ENCODE measurements at places on chromosomes 2 and 18.

DNA sequence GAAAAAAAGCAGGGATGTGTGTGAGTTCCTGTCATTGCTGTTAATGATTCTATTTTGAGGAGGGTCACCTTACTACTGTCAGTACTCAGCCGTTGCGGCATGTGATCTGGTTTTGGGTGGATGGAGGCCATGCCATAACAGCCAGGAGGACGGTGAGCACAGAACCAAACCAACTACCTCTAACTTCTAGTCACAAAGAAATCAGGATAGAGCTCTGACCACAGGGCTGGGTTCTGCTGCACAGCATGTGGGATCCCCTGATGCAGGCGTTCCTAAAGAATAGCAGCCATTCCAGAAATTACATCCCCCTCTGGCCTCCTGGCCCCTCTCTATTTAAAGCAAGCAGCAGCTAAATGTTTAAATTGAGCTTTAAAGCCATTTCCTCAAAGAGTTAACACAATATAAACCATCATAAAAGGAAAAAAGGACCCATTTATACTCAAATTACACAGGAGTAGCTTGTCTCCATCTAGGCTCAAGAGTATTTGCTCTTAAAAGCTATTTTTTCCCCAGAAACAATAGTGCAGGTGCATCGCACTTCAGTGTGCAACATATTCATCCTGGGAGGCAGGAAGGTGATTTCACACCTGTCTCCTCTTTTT, 786.4 kb downstream of the RNF144A start:
- DNase-seq: no peak

DNA sequence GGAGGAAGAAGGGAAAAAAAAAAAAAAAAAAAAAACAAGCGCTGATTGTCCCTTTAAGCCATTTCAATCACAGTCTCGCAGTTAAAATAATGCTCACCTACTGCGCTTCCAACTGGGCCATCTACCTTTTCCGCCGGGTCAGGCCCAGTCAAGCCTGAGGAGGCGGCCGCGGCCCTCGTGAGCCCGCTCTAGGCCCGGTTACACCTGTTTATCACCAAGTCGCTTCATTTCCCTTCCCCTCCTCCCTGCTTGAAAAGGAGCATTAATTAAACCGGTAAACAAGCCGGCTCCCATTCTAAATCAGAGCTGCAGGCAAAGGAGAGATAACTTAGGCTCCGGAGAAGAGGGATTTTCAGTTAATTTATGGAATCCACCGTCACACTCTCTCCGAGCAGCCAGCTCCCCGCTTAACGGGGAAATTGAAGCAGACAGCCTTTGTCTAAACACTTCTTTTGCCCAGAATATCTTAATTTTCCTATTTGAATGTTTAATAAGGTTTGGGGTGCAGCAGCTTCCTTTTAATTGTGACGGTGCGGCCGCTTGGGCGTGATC, 140.1 kb upstream of the SIX3 start:
- no peak for DNase-seq

DNA sequence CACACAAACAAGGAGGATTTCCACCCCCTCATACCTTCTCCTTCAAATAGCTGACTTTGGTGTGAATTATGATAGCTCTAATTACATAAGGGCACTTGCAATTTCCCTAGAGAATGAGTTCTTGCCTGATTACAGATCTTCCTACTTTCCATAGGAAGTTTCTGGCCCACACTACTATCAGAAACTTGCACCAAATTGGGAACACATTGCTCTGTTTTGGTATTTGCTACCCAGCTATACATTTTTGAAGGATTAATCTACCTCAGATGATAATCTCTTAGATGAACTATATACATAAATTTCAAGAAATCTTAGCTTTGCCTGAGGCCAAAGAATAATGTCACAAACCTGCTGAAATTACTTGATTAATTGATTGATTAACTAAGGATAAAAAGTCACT, 4.9 kb downstream of the DCC start:
- DNase-seq: no peak

- no peak for DNase-seq
Observed at GRCh38 chr2:42246562-42246961, 77.4 kb downstream of the EML4 start.

DNA sequence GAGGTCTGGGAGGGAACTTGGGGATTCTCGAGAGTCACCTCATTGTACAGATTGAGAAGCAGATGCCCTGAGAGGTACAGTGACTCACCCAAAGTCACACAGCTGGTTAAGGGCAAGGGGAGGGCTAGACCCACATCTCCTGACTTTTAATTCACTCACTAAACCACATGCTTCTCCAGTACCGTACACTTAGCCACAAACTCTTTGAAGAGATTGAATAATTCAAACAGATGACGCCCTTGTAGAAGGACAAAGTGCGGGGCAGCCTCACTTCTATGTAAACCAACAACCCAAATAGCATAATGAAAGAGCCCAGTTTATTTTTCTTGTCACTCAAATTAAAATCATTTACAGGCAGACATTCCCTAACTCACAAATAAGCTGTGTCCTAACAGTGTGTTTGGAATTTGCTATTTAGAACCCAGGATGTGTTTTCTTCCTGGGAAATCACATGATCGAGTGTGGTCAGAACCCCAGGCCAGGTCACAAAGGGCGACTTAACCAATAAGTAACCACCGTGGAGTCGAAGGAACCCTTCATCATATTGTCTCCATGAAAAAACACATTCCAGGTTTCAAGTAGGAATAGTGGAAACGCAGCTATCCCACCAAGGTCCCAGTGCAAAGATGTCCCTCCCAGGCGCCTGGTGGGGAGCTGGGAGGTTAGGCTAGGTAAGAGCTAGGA, 35.8 kb upstream of the PTPN4 start:
- DNase-seq: no peak

- no peak for DNase-seq
Observed at GRCh38 chr2:229270551-229271410, at the start of gene PID1. Gene PID1 (minus strand): TSS chr2:229271287. CDS start chr2:229271043, 244 bp downstream.

GRCh38 chr18:12543697-12544096, 114.2 kb downstream of the SPIRE1 start:
- no peak for DNase-seq
